HT1080 (cell line): ENCODE measurements at places on chromosomes 12 and 14.

- DNase-seq, result no peak
Observed at GRCh38 chr14:89419973-89420482, 3.0 kb upstream of the FOXN3 start.

- no peak for DNase-seq
Observed at GRCh38 chr12:49961111-49961922, at the start of gene AQP5. Gene AQP5, plus strand, starts transcription at chr12:49961872. Its CDS starts 146 bp downstream, at chr12:49962018.

DNA sequence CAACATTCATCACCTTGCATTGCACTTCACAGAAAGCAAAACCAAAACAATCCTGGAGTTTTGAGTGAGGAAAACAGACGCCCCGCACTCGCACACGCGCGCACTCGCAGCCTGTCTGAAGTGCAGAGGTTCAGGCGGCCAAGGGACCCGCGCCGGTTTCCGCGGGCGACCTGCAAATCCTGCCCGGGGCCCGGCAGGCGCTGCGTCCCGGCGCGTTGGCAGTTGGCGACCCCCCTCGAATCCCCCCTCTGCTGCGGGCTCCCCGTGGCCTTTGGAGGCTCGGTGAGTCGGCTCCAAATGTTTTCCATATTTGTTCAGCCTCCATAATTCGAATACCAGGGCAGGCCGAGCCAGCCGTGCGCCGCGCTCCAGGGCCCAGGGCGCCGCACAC is at the start of gene SSPN:
SSPN (plus strand) TSS at position 324 of the 391 bp plus-strand sequence. CDS start 100 bp downstream, outside the sequence.
- no peak for DNase-seq

DNA sequence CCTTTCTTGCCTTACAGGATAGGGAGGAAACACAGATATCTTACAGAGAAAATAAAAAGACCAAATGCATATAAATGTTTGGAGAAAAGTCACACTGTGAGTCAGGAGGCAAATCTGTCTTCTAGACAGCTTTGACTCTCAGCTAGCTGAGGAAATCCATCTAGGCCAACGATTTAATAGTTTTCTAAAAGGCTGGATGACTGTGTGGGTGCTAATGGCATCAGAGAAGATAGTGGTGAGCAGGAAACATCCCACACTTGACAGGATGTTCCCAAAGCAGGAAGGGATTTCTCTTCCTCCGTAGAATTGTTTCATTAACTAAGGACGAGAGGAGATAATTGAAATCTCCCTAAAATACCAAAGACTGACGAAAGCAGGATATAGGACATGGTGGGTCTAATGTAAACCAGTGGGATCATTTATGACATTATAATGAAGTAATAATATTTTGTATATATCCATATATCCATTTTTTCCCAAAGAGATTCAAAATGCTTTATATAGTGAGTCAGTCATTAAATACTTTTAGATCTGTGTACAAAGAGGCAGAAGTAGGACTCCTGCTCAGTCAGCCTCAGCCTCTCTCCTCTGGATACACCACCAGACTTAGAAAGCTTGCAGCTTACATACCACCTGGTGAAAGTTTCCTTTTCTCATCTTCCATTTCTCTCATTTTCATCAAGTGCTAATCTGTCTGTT is 44.3 kb upstream of the PSMA6 start:
- DNase-seq, result no peak

- DNase-seq, result no peak
Observed at GRCh38 chr12:110475426-110475825, 6.8 kb downstream of the FAM216A start.
